ENCODE measurements at places on chromosomes 4 and X.

DNA sequence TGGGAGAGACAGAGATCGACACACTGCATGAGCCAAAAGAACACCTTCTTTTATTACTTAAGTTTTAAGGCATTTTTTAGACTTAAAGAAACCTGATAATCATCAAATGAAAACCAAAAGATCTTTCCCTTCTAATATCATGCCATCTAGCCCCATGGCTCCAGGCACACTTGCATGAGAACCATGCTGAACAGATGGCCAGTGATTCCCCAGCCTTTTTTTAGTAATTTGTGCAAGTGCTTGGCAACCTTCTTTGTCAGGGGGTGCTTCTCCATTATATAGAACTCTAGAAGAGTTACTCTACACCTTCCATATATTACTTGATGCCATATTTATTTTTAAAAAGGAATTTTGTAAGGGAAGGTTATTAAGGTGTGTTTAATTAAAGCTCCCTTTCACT lies 182.2 kb upstream of the TEX13C start:
- no peak for DNase-seq

DNA sequence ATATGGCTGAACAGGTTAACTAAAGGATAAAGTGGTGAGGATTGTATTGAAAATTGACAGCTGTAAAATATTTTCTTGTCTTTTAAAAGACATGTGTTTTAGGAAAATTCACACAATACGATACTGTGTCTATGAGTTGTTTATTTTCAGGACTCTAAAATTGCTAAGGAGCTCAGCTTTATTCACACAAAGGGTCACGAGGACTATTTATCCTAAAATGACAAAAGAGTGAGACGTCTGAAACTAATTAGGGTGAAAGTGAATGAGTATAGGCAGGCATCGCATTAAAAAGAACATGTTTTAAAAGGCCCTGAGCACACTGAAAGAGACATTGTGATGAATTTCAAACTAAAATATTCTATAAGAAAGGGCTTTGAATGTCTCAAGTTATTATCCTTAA lies 304.7 kb downstream of the SH2D1A start:
- no peak for DNase-seq

DNA sequence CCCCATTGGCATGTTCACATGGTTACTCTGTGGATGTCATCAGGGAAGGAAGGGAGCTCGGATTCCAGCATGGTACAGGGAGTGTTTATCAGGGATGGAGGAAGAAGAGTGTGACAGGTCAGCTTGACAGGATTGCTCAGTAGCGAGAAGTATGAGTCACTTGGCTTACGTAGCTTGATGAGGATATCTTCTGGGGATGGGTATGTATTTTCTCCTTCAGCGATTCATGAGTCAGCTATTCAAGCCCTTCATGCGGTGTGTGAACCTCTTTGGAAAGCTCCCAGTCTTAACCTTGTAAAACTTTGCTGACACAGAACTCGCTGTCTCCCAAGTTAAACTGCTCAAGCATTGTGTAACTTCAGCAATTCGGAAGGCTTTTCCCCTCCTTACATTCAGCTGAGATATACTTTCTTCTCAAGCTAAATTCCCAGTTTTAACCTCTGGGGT lies 275.4 kb downstream of the ARHGAP10 start:
- DNase-seq = no peak

- DNase-seq = no peak
Measured at GRCh38 chrX:54496517-54496852, 451 bp upstream of the FGD1 start.

- DNase-seq = no peak
Measured at GRCh38 chr4:102871772-102872171, 3.0 kb downstream of the CISD2 start.

DNA sequence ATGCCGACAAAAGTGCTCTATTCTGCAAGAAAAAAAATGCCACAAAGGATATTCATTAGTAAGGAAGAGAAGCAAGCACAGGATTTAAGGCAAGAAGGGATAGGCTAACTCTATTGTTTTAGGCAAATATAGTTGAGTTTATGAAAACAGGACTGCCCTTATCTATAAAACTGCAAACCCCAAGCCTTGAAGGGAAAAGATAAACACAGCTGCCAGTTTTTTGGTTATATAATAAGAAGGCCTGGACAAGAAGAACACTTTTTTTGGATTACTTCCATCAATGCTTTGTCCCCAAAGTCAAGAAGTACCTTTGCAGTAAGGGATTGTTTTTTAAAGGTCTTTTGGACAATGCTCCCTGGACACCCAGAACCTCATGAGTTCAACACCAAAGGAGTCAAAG lies 45.4 kb upstream of the WWC2 start:
- DNase-seq = no peak

DNA sequence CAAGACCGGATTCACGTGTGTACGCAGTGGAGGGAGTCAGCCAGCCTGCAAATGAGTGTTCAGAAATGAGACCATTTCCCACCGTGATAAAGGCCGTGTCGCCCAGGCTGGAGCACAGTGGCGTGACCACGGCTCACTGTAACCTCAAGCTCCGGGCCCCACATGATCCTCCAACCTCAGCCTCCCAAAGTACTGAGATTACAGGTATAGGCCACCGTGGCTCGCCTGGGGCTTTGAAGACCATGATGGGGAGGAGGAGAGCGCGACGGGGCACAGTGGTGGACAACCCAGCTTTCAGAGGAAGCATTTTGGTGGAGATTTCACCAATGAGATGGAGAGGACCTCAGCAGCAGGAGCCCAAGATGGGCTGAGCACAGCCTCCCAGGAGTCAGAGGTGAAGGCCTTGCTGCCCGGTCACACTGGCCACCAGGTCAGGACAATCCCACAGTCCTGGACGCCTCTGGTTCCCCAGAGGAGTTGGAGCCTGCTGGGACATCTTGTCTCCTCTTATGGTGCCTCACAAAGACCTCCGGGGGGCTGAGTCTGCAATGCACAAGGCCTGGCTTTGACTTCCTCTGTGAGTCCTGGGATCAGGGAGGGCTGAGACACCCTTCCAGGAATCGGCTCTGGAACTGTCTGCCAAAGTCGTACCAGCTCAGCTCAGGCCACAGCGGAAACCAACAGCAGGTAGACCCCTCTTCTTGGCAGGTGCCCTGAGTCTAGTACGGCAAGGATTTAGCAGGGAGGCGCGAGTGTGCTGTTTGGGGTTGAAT lies 22.4 kb upstream of the MXD4 start:
- no peak for DNase-seq

- peak; percentile 27 for DNase-seq
Measured at GRCh38 chr4:15649914-15650545, 5.1 kb downstream of the FBXL5 start.

- no peak for DNase-seq
Measured at GRCh38 chr4:47413521-47413920, 50.0 kb downstream of the COMMD8 start.

DNA sequence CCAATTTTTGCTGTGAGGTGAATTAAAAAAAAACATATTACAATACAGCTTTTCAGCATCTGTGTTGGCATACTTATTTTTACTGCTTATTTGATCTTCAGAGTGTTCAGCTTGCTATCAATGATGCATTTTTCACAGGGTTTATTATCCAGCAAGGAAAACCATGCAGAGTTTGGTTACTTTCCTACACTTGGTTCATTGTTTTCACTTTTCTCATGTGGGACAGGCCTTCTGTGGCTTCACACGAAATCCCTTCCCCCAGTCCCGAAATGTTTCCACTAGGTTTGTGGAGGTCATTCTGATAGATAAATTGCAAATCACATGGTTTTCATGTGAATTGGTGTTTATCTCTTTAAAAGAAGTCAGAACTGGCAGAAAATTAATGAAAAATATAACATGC lies 205.8 kb downstream of the SPCS3 start:
- no peak for DNase-seq

- no peak for DNase-seq
Measured at GRCh38 chr4:114389070-114389685, 209.4 kb upstream of the UGT8 start.

DNA sequence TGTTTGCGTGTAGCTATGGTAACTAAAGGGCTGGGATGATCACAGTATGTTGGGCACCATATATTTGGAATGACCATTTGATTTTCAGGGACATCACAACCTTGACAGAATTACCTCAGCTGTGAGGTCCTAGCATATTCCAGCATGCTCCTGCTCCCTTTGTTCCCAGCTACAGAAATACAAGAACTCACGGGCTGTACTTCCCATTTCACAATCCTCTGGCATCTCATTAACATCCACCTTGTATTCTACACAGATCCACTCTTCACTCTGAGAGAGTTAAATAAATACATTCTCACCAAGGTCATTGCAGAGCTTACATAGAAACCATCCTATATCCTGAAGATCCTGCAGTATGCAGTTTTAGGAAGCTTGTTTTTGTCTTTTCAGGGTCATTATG lies 169.7 kb downstream of the FRMPD4 start:
- no peak for DNase-seq

- DNase-seq = peak; percentile 40
Measured at GRCh38 chr4:143554728-143555597, 41.5 kb downstream of the SMARCA5 start.

- no peak for DNase-seq
Measured at GRCh38 chr4:160928482-160928881, 1235.3 kb downstream of the FSTL5 start.

- no peak for DNase-seq
Measured at GRCh38 chrX:29143756-29144155, 556.5 kb downstream of the IL1RAPL1 start.

DNA sequence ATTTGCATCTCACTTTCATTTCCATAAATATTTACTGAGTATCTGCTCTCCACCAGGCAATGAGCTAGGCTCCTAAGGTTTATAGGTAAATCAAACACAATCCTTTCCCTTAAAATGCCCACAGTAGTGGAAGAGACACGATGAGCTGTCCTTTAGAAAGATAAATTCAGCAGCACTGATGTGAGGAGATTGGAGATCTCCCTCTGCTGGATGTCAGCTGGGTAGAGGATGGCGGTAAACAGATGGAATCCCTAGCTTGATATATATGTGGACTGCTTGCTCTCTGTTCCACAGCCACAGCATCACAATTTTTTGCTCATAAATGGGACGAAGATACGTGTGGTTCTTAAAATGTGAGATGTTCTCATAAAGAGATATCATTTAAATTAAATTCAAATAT lies 216.4 kb upstream of the RASGEF1B start:
- no peak for DNase-seq

GRCh38 chrX:139759637-139760036 lies 51.7 kb upstream of the MCF2 start:
- DNase-seq = no peak

DNA sequence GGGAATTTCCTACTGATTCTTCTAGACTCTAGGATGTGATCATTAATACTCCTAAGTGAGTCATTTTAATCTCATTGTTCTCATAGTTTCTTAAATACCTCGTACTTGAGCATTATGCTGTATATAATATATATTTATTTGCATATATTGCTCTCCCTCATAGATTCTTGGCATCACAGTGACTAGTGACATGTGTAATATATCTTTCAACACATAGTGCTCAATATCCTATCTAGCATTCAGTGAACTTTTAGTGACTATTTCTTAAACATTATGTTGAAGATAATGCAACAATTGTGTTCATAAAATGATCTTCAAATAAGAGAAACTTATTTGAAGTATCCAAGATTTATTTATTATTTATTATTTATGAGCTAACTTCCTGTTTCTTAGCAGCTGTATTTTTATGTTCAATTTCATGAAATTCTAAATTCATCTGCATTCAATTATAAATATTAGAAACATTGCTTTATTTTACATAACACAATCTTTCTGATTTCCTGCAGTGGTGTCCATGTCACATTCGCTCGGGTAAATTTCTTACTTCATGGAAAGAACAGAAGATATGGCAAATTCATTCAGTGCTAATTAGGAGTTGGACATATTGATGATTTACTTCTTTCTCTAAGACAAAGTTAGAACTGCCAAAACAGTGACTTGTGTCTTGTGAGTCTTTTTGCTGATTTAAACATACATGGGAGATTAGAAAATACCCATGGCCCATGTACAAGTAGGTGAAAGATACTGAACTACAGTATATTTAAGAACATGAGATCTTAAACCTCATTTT lies 1095.5 kb upstream of the IGFBP7 start:
- no peak for DNase-seq

DNA sequence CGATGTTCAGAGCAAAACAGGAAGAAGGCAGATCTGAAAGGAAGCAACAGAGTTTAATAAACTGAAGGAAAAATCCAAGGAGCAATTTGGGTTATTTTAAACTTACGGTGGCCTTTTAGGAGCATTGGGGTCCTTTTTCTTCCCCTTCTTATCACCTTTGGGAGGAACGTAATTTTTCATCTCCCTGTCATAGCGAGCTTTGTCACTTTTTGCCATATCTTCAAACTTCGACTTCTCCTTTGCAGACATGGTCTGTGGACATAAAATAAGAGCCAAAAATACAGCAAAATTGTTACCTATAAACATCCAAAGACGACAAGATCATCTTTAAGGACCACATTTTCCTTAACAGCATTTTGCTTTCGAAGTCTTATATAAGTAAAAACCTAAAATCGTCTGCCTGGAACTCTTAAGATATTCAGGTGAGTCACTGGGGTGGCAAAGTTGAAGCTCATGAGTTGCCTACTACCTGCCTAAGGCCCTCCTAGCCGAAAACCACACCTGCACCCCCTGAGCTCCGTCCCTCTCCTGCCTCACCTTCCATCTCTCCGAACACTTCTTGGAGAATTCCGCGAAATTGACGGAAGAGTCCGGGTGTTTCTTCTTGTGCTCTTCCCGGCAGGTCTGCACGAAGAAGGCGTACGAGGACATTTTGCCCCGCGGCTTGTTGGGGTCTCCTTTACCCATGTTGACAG lies 1.0 kb downstream of the HMGB2 start:
- DNase-seq = no peak

DNA sequence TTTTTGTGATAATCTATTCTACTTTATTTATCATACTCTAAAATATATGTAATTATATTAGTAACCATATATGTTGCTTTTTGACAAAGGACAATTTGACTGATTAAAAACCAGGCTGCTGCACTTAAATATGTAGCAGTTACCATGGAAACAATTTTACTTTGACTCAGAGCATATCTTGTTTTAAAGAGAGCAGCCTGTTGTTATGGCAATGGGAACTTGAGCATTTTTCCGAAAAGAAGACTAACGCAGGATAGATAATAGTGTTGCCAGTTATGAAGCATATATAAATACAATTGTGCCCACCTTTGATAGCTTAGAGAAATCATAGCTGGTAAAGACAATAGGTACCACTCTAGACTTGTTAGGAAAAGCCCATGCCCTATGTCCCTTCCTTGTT lies 283.0 kb downstream of the GASK1B start:
- DNase-seq = no peak

- no peak for DNase-seq
Measured at GRCh38 chr4:2082118-2082517, 23.0 kb downstream of the NAT8L start.

DNA sequence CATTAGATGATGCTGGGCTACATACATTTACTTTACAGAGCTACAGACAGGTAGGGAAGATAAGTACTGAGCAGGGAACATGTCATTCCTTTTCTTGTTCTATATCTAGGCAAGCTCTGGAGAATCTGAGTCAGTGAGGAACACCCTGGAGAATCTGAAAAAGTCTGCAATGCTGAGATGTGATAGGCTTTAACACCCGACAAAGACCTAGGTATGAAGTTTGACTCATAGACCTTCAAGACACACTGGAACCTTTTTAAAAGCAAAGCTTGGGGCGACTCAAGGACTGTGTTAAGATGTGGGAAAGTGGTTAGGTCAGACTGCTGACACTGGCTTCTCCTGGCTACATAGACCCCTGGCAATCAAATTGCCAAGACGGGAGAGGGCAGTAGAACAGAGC lies 42.8 kb downstream of the OSTC start:
- DNase-seq = no peak
